Psoas muscle (tissue), 8 donors: ENCODE measurements at places on chromosomes 11 and 22. TPM values are rescaled to one million over a fixed set of nuclear protein-coding genes. Genes with fewer than 3 reads are reported as not detected.

DNA sequence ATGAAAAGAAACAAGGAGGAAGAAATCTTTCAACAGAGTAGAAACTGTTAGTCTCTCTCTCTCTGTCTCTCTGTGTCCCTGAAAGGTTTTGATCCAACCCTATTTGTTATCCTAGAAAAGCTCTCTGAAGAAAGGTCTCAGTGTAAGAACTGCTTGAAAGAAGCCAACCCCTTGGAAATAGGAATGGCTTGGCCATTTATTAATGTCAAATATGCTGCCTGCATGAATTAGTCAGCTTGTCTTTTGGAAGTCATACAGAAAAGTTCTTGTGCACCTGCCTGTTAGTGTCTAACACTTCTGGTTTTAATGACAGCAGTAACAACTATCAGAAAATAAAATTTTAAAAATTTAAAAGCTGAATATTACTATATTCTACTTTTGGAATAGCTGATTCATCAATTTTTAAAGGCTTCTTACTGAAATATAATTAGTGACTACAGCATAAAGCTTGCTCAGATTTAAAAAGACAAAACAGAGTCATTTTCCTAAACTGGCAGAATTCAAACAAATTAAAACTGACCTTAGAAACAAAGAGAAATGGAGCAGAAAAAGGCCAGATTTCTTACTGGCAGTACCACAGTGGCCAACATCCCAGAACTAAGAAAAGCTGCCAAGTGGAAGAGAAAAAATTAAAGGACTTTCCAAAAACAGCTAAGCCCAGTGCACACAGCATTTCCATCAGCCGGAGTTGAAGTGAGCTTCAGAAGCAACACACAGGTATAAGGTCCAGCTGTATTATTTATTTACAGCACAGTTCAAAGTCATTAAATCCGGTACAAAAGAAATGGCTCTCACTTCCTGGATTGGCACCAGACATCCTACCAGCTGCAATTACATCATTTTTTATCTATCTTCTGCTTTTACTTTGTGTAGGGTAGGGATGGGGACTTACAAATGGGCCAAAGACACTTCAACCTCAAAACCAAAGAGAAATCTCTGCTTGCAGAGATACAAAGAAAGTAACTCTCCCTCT is 76.3 kb downstream of the PRCP start:
- DNase-seq: no peak

- no peak for DNase-seq
Observed at GRCh38 chr11:92717240-92717639, 252.2 kb upstream of the MTNR1B start.

- DNase-seq: no peak
Observed at GRCh38 chr22:47645450-47645914, 883.0 kb downstream of the TBC1D22A start.

DNA sequence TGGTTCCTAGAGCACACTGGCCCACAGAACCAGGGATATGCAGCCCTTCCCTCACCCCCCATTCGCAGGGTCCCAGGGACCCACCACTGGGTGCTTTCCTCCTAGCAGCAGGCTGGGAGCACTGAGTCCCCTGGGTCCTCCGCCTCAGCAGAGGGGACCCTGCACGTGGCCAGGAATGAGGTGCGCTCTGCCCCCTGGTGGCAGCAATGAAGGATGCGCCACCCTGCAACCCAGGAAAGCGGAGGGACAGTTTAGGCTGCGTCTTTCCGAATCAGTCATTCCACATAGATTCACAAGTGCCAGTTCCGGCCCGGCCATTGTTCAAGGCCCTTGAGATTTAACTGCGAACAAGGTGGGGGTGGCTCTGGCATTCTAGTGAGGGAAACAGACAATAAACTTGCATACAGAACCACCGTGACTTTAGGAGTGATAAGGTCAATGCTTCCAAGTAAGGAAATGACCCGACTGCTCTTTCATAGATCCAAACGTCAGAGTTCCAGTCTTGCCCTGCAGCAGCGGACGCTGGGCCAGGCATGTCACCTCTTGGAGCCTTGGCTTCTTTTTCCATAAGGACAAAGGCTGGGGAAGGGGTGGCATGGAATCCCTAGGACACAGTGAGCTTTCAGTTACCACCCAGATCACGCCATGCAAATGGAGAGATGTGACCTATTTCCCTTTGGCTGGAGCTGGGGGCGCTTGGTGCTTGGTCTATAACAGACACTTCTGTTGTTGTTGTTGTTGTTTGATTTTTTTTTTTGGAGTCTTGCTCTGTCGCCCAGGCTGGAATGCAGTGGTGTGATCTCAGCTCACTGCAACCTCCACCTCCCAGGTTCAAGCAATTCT is 7.7 kb downstream of the RIN1 start:
- DNase-seq: peak; percentile 87

DNA sequence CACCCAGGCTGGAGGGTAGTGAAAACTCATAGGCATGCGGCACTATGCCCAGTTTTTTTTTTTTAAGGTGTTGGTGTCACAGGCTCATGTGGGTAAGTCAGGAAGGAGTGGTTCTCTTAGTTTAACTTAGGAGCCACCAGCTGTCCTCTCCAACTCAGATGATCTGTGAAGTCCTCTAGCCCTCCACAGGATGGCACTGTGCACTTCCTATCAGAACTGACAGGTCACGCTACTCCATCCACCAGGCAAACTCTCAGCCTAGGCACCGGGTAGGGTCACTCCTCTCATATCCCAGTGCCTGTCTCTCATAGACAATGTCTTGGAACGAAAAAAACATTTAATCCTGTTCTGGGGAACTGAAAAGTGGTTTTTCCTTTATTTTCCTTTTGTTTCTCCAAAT is 16.5 kb downstream of the NAP1L4 start:
- DNase-seq: no peak

- DNase-seq: peak; percentile 64
Observed at GRCh38 chr11:130894322-130895025, 21.8 kb downstream of the SNX19 start.

DNA sequence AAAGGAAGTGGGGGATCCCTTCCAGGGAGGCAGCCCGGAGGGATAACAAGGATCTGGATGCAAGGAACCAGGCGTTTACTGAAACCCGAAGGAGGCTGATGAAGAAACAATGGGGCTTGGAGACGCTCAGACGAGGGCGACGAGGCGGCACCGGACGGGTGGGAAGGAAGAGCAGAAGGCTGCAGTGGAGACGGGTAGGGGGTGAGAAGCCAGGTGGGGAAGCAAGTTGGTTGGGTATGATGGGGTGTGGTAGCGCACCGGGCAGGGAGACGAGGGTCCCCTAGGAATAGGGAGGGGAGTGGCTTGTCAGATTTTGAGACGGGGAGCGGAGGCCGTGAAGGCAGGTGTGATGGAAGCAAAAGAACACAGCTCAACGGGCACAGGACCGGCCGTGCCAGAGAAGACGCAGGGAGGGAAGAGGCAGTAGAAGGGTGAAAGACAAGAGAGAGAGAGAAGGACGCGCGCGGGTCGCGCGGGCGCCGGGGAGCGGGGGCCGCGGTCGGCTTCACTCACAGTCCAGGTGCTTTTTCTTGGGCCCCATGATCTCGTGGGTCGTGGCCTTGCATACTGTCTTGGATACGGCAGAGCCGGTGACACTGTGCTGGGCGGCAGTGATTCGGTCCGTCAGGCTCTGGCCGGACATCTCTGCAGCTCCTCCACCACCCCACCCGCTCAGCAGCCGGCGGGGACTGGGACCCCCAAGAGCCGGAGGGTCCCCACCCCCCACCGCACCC is 579 bp downstream of the PICALM start:
- DNase-seq: peak; percentile 37

DNA sequence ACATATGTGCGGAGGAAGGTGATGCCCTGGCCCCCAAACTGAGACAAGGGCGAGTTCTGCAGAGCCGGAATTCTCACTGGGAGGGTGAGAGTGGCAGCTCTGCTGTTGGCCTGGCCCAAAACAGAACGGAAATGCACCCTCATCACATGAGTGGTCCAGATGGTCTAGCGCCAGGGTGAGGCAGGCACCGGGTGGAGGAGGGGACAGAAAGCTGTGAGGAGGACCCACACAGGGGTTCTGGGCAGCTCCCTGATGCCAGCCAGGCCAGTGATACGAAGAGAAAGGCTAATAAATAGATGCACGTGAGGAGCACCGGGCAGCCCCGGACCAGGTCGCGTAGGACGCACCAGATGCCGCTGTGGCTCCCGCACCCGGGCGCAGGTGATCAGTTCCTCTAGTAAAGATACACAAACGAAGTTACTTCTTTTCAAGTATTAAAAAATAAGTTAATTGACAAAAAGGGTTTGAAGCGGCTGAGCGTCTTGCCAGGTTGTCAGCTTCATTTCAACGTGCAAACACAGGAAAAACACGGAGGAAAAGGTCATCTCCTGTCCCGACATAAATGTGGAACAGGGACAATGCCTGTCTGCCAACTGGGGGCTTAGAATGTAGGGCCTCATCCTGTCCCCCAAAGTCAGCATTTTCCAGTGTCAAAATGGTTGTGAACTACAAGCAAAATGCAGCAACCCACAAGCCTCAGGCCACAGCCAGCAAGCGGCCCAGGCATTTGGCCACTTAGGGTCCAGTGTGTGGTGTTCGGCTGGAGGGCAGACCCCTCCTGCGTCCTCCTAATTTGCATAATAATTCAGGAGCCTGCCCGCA is 15.3 kb upstream of the BID start:
- no peak for DNase-seq

DNA sequence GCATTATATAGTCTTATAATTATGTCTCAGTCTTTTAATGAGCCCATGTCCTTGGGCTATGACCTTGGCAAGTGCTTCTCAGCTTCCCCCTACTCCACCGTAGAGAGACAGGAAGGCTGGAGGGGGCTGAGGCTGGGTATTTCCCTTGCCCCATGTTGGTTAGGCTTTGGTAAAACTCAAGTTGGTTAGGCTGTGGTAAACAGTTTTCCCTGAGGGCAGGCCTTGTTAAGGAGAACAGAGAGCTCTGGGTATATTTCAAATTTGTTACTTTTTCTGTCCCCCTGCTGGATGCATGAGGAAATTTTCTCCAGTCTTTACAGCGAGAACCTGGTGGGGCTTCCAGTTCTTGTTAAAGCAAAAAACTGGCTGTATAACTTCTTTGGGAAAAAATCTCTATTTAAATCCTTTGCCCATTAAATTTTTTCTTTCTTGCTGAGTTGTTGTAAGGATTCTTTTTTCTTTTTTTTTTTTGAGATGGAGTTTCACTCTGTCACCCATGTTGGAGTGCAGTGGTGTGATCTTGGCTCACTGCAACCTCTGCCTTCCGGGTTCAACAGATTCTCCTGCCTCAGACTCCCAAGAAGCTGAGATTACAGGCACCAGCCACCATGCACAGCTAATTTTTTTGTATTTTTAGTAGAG is 12.2 kb upstream of the DCHS1 start:
- no peak for DNase-seq

DNA sequence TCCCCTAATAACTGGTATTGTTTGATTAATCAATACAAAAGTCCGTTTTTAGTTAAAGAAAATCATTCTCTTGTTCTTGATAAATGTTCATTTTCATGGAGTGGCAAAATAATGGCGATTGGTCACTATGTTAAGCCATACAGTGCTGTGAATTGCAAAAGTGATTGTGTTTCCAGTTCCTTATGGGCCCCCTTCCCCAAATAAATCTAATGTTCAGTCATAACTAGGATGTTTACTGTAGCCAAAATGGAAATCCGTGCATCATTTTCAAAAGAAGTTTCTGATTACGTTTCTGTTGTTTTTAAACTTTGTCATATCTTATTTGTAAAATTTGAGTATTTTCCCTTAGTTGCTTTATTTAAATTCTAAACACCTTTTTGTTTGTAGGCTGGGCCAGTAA is 845 bp downstream of the RBM7 start:
- no peak for DNase-seq

DNA sequence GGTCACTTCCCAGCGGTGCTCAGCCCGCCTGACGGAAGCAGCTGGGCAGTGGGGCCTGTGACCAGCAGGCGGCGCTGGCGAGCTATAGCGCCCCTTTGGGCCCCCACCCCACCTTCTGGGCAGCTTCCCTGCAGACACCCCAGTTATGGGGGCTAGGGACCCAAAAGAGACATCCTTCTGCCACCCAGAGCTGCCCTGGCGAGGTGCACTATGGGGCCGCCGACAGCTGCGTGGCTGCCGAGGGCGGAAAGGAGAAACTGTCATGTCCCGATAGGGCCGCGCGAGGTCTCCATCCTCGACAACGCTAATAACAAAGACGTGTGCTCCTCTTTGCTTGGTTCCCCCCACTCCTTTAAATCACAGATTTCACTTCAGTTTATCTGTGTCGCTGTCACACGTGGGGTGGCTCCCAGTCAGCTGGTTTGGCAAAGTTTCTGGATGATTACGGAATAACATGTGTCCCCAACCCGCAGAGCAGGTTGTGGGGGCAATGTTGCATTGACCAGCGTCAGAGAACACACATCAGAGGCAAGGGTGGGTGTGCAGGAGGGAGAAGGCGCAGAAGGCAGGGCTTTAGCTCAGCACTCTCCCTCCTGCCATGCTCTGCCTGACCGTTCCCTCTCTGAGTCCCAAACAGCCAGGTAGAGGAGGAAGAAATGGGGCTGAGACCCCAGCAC is 673 bp upstream of the MYO7A start:
- DNase-seq: peak; percentile 76

GRCh38 chr22:33811686-33812085 is 108.6 kb downstream of the LARGE1 start:
- peak; percentile 60 for DNase-seq

DNA sequence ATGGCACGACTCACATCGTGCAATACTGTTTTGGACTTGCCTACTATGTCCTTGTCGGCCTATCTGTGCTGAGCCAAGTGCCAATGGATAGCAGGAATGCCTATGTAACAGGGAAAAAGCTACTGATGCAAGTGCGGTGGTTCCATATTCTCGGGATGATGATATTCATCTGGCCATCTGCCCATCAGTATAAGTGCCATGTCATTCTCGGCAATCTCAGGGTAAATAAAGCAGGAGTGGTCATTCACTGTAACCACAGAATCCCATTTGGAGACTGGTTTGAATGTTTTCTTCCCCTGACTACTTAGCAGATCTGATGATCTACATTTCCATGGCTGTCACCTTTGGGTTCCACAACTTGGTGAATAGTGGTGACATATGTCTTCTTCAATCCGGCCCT is 20.1 kb downstream of the OOSP3 start:
- DNase-seq: no peak

- no peak for DNase-seq
Observed at GRCh38 chr11:133720951-133721350, 124.4 kb downstream of the SPATA19 start.

- DNase-seq: peak; percentile 7
Observed at GRCh38 chr22:47055461-47055860, 293.0 kb downstream of the TBC1D22A start.

- DNase-seq: no peak
Observed at GRCh38 chr22:49433717-49434611, 393.7 kb downstream of the BRD1 start.

DNA sequence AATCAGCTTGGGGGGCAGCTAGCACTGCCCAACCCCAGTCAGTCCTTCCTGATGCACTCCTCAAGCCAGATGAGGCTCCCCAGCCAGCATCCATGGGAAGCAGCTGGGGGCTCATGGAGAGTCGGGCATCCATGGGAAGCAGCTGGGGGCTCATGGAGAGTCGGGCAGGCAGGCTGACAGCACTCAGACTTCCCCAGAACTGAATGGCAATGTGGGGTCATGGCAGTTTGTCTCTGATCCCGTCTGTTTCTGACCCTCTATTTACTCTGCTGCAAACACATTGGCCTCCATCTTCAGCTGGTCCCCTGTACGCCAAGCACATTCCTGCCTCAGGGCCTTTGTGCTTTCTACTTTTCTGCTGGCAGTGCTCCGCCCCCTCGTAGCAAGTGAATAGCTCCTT is 314.8 kb downstream of the NTM start:
- no peak for DNase-seq

- DNase-seq: no peak
Observed at GRCh38 chr11:65565624-65566453, 4.4 kb upstream of the ZNRD2 start.

MRGPRX4 gene
- not detected for polyA plus RNA-seq

OR4C15 gene
- not detected for polyA plus RNA-seq

BTBD18 gene
- not detected for polyA plus RNA-seq

SPI1 gene
- 3.5 TPM for polyA plus RNA-seq

OR51I1 gene
- polyA plus RNA-seq: not detected

NAALAD2 gene
- 0.39 TPM for polyA plus RNA-seq

PANX3 gene
- not detected for polyA plus RNA-seq
